Kidney capillary endothelial cell (primary cell): ENCODE measurements at places on chromosomes 2 and 18.

DNA sequence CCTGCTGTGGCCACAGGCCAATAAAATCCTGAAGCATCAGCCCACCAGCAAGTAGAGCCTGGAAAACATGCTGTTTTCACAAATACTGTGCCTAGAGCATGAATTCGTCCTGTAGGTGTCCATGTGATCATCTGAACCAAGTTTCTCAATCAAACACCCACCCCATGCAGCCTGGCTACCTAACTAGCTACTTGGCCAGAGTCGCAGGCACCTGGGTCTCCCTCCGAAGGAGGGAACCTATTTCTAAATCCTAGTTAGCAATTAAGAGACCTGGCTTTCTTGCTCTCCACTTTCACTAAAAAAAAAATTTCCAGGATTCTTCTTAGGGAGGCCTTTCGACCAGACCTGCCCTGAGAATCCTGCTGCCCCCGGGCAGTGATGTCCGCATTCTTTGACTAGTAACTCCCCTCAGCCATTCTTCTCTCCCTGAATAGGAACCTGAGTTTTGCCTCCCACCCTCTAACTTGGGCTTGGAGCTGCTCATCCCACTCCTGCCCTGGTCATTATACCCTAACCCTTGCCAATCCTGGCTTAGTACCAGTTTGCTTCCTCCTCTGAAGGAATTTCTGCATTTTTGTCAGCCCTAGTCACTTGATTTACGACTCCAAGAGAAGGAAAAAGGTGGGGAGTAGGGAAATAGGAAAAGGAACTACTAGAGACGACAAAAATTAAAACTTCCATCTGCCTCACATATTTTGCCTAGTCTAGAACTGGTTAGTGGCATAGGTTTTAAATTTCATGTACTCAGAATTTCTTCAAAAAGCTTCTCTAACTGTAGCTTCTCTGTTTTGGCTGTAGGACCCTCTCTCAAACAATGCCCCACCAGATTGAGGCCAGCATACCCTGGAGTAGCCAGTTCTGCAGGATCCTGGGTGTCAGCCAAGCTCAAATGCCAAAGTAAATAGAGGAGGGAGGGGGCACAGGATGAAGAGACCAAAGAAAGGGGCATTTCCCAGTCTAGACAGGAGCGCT lies 25.4 kb upstream of the TANK start:
- DNase-seq: peak; percentile 50

GRCh38 chr2:106944215-106944614 lies 58.2 kb upstream of the ST6GAL2 start:
- DNase-seq: no peak

- no peak for DNase-seq
Measured at GRCh38 chr2:144261336-144261735, 258.6 kb downstream of the ZEB2 start.

- DNase-seq: no peak
Measured at GRCh38 chr18:50154420-50154819, 40.5 kb downstream of the MYO5B start.

- no peak for DNase-seq
Measured at GRCh38 chr2:239809391-239809790, 215.8 kb downstream of the NDUFA10 start.

DNA sequence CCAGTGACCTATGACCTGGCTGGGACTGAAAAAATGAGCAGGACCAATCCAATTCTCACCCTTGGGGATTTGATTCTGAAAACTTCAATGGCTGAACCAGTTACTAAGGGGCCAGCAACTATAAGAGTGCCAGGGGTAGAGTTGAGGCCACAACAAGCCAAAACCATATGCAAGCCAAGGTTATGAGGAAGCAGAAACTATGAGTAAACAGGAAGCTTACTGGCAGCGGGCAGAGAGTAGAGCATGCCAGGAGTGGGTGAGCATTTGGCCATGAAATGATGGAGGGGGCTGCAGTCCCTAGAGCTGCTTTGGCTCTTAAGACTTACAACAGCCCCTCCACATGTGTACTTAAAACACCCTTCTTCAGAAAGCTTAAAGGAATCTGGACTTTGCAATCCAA lies 82.4 kb downstream of the RBMS1 start:
- peak; percentile 81 for DNase-seq

DNA sequence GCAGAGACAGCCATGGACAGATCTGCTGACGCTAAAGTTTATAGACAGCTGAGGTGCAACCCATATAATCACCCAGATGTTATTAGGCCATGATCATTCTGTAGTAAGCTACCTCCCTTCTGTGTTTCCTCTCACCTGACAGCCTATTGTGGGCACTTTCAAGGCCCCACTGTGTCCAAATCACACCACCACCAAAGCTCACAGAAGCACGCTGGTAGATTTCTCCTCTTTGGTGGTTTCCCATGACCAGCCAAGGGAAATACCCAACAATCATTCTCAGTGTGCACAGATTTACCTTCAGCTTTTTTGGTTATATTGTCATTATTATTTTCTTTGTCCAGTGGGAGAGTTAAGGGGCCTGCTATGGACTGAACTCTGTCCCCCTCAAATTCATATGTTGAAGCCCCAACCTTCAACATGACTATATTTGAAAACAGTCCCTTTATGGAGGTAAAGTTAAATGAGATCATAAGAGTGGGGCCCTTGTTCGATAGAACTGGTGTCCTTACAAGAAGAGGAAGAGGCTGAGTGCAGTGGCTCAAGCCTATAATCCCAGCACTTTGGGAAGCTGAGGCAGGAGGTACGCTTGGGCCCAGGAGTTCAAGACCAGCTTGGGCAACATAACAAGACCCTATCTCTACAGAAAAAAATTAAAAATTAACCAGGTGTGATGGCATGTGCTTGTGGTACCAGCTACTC lies 74.0 kb upstream of the MSH6 start:
- DNase-seq: no peak

DNA sequence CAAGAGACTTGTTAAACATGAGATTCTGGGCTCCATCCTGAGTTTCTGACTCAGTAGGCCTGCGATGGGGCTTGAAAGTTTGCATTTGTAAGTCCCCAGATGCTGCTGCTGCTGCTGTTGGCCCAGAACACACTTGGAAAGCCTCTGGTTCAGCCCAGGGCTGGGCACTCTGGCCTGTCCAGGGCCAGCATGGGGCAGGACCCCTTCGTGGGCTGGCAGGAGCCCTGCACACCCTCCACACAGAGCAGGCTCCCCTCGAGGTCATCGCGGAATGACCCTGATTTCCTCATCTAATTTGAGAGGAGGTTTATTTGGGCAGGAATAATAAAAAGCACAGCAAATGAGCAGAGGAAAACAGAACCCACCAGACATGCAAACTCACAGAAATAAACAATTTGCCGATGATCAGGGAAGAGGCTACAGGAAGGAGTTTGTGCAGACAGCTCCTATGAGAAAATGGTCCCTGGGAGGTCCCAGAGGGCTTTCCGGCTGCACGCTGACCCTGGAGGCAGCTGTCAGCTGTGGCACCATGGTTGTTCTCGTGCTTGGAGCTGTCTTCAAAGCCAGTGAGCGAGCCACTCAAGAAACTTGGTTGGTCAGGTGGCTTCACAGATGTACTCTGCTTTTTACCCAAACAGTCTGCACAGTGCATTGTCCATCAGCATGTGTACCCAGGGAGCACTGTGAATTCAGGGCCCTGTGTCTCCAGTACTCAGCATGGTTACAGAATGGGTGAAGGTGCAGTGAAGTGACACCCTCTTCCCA lies 119.3 kb downstream of the GLI2 start:
- no peak for DNase-seq

GRCh38 chr2:27849558-27850205 lies 40.5 kb downstream of the RBKS start:
- DNase-seq: no peak

DNA sequence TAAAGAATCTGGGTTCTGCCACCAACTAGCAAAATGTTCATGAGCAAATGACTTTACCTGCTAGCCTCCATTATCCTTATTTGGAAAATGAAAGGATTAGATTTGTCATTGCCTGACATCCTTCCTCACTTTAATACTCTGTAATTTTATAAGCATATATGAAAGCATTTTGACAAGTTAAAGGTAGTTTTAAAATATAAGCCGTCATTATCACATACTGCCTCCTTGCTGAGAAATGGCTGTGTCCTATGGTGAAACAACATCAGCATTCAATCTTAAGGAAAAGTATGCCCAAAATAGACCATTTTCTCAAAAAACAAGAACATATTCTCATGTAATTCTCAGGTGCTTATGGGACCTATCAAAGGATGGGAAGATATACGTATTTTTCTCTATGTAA lies 461.2 kb downstream of the SUCLG1 start:
- DNase-seq: no peak

DNA sequence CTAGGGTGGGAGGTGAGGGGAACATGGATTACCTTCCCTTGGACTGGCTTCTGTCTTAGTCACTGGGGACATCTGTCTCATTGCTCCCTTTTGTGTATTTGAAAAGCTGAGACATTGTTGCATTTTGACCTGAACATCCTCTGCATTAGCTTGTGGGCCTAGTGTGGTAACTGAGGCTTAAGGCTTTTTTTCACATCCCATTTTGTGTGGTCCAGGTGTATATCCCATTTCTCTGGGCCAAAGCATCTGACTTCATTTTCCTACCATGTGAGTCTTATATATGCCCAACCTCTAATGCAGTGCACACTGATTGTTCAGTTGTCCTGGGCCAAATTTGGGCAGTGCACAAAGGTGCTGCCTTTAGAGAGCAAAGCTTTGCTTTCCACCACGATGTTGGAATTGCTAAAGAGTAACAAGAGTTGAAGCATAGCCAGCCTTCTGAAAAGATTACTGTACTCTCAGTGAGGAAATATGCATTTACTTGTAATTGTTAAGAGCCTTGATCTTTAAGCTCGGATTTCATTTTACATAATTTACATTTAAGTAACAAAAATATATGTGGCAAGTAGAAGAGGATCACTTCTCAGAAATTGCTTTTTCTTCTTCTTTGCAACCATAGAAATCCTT lies 13.3 kb downstream of the PRKCE start:
- no peak for DNase-seq

GRCh38 chr2:209663656-209664055 lies 108.0 kb upstream of the UNC80 start:
- DNase-seq: no peak

DNA sequence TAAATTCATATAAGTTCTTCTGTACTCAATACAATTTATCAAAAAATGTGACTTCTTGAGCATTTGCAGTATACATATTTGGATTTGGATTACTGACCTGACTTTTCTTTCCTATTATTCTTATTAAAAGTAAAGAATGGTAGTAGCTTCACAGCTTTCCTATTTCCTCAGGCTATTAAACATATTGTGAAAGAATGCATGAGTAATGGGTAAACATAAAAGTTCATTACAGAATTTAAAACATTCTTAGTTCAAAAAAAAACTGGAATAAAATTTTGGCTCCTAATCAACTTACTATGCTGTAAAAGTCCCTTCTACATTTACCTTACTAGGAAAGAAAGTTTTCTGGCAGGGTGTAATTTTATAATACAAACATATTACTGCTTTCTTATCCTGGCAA lies 27.3 kb upstream of the C2orf66 start:
- no peak for DNase-seq

GRCh38 chr2:96789245-96789617 lies 26.8 kb upstream of the CNNM3 start:
- no peak for DNase-seq

- no peak for DNase-seq
Measured at GRCh38 chr2:105504459-105504858, 105.6 kb upstream of the FHL2 start.

GRCh38 chr2:64233376-64233922 lies 89.2 kb upstream of the PELI1 start:
- DNase-seq: no peak

GRCh38 chr2:66428986-66429612 lies 5.8 kb upstream of the MEIS1 start:
- DNase-seq: peak; percentile 62

DNA sequence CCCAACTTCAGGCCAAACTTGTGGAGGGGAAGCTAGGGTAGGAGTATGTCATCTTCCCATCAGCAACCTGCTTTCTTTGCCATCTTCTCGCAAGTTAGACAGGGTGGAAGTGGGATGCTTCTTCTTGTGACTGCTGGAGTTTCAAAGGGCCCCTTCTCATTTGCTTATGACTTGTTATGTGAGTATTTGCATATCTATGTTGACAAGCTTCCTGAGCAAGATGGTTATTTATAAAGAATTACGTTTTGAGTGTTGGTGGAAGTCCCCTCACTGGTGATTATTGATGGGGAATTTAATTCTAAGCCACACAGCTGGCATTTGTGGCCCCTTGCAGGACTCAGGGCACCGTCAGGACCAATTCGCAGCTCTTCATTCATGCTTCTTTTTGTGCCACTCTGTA lies 791.0 kb downstream of the LRRTM4 start:
- DNase-seq: no peak

GRCh38 chr2:237383991-237384671 lies 29.8 kb downstream of the COL6A3 start:
- DNase-seq: no peak

- DNase-seq: no peak
Measured at GRCh38 chr2:134839649-134840048, 1.2 kb downstream of the ACMSD start.

DNA sequence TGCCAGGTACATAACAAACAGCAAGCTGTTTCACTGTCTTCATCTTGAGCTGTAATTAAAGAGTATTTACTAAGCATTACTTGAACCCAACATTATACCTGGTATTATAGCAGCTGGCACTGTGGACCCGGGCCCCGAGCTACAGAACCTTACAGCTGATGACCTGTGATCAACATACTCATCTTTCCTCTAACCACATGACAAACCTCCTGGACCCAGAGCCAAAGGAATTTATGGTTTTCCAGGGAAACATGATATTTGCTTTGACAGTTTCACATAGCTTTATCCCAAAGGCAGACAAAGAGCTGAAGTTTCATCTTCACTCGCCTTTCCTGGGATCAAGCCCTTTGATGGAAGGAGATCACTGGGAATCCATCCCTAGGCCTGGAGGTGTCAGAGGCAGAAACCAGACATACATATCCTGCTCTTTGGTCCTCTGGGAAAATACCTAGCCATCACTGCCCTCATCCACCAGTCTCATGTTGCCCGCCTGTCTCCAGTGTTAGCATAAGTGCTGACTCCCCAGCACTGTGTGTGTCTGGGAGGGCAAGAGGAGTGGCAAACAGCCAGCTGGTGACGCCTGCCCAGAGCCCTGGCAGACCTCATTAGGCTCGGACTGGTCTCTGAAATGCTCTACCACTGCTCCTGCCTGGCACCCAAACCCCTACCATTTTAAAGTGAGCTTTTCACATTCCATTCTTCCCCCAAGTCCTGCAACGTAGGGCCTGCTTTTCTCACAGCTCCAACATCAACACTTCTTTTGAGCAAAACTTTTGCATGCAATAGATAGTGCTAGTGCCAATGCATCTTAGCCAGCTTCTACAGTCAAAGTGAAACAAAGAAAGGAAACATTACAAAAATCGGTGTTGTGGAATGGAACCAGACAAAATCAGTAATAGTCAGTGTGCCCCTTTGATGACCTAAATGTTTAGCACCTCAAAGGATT lies 138.8 kb upstream of the CTAGE1 start:
- DNase-seq: no peak

GRCh38 chr18:64275593-64276300 lies 126.9 kb upstream of the LINC00305 start:
- no peak for DNase-seq

GRCh38 chr2:70199320-70199864 lies 8.6 kb upstream of the C2orf42 start:
- no peak for DNase-seq

- DNase-seq: no peak
Measured at GRCh38 chr18:36608107-36608506, 220.7 kb downstream of the TPGS2 start.
